CD4-positive, alpha-beta T cell treated with Interferon gamma for 1 hour (primary cell): ENCODE measurements at places on chromosomes 12 and 14.

DNA sequence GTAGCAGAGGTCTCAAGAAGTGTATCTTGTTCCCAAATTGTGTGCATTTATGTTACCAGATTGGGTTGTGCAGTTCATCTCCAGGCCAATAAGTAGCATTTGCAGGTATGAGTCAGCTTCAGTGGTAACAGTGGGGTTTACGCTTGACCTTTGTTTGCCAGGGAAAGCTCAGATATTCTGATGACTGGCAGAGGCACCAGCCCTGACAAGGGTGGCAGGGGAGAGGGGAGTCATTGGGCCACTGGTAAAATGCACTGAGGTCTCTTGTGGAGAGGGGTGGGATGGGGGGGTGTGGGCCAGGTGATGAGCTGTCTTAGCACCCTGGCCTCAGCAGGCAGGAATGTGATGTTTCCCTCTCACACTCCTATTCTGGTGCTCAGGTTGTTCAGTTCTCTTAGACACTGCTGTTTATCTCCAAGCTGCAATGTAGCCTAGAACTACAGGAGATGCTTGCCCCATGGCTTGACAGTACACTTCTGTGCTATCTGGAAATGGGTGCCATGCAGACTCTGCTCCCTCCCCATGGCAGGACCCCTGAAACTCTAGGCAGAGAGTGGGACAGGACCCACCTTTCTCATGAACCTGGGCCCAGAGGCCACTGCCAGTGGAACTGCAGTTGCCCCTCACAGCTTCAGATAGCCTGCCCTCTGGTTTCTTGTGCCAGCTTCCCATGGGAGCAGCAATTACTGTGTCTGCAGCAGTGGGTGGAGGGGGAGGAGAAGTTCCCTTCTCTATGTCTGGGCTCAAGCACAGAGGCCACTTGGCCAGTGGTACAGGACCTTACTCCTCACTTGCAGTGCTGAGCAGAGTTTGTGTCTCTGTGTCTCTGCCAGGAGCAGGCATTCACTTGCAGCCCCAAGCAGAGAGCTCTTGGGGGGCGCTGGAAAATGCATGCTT, 31.9 kb downstream of the USP15 start:
- DNase-seq = no peak

- DNase-seq = no peak
Observed at GRCh38 chr14:51442513-51443175, 202.6 kb downstream of the TMX1 start.

DNA sequence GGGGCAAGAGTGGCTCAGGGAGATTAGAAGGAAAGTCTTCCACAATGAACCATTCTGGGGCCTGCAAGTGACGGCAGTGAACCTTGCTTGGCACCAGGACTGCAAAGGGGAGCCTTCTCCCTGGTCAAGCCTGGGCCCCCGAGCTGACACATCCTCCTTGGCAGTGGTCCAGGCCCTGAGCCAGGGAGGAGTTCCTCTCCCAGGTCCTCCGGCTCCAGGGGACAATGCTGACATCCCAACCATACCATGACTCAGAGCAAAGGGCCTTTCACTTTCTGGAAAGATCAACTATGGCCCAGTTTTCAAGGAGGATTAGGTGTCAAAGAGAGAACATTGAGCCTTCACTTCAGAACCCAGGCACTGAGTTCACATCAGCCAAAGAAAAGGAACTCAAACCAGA, 756.5 kb upstream of the TBX3 start:
- DNase-seq = no peak

DNA sequence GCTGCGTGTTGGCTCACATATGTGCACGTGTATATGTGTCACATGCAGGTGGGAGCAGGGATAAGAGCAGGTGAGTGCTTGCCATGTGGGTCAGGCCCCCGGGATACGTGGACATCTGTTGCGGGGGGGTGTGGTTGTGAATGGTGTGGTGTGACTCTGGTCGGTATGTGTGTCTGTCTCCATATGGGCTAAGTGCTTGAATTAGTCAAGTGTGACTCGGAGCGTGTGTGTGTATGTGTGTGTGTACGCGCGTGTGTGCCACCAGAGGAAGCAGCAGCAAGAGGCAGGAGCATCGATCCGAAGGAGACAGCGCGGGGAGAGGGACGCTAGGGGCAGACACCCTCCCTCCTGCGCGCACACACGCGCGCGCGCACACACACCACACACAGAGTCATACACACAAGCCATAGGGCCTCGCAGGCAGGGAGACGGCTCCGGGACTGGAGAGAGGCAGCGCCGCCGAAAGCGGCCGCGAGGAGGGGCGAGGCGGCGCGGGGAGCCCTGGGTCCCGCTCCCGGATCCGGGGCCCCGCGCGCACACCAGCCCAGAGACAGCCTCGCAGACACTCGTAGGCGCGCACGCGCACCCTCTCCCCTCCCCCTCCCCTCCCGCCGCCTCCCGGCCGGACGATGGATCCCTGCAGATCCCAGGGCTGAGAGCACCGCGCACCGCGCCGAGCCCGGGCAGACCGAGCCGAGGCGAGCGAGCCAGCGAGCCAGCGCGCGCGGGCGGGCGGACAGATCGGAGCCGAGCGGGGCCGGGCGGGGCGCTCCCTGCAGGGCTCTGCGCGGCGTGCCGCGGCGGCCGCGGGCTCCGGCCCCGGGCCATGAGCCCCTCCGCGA, at the start of gene ASIC1:
ASIC1 (plus strand) TSS at position 597 of the 842 bp plus-strand sequence. CDS start 1,171 bp downstream, outside the sequence.
- peak; percentile 40 for DNase-seq

GRCh38 chr14:100815478-100816285, 10.2 kb upstream of the MEG3 start:
- DNase-seq = no peak

DNA sequence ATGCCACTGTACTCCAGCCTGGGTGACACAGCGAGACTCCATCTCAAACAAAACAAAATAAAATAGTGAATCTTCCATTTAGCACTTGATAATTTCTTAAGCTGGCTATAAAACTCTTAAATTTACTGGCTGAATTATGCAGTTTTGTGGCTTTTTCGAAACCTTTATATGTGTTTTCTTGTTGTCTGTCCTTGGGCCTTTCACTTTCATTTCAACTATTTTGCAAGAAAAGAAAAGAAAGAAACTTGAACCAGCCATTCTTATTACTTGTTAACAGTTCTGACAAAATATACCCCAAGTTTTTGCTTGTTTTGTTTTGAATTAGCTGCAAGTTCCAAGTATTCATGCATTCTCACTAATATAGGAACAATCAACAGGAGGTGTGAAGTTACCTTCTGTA, 42.8 kb downstream of the PRICKLE1 start:
- no peak for DNase-seq

- peak; percentile 45 for DNase-seq
Observed at GRCh38 chr14:106883218-106883692, 1356.9 kb downstream of the TMEM121 start.

DNA sequence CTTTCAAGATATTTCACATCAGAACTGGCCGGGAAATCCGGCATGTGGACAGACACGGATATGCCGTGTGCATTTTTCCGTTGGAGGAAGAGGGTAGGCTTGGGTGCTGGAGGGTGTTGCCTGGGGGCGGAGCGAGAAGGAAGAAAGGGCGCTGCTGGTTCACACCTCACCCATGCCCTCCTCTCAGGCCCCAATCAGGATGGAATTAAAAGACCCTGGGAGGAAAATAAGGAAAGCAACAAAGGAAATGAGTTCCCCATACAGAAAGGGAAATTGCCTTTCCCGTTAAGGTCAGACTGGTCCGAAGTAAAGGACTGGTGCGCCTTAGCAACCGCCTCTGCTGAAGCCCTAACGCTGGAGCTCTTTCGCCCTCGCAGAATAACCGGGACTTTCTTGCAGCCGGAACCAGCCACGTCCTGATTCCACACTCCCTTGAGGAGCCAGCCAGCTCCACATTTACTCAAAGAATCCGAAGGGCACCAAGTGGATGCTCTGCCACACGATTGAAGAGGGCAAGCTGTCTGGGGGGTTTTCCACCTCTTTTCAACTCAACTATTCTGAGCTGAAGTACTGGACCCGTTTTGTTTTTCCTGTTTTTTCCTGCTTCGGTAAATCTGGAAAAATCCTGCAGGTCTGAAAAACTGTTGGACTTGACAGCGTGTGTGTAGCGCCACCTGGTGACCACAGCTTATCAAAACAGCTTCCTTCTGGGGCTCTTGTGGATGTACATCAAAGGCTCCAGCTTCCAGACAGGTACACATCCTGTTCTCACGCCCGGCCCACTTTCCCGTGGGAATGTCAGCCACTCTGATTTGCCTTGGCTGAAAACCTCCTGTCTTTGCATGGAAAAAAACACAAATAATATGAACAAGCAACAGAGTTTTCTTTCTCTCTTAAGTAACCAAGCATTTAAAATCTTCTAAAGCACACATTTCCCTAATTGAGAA, 37.6 kb upstream of the BCL2L14 start:
- peak; percentile 65 for DNase-seq

DNA sequence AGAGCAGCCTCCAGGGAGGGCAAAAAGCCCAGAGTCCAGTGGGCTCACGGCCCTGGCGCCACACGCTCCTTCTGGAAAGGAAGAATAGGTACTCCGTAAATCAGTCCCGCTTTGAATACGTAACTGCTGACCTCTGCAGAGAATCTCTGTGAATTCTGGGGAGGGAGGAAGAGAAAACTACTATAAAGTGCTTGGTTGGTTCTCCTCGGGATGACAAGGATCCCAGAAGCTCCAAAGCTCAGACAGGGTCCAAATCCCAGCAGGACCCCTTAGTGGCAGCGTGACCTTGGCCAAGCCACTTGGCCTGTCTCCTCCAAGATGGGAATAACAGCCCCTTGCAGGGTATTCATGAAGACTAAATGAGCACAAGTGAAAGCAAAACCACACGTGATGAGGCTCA, 31.7 kb downstream of the ANO2 start:
- no peak for DNase-seq

DNA sequence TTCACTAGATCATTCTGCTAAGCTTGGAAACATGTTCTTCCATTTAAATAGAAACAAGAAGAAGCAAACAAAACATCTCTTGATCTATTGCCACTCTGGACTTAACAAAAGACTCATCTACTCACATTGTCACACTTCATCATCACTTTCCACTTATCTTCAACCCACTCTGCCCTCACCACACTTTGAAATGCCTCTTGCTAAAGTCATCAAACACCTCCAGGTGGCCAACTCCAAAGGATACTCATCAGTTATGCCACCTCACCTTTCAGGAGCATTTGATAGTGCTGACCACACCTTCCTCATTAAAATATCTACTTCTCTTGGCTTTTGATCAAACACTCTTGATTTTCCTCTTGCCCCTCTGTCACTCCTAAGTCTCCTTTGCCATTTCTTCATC, 7.2 kb downstream of the EFCAB11 start:
- DNase-seq = no peak

DNA sequence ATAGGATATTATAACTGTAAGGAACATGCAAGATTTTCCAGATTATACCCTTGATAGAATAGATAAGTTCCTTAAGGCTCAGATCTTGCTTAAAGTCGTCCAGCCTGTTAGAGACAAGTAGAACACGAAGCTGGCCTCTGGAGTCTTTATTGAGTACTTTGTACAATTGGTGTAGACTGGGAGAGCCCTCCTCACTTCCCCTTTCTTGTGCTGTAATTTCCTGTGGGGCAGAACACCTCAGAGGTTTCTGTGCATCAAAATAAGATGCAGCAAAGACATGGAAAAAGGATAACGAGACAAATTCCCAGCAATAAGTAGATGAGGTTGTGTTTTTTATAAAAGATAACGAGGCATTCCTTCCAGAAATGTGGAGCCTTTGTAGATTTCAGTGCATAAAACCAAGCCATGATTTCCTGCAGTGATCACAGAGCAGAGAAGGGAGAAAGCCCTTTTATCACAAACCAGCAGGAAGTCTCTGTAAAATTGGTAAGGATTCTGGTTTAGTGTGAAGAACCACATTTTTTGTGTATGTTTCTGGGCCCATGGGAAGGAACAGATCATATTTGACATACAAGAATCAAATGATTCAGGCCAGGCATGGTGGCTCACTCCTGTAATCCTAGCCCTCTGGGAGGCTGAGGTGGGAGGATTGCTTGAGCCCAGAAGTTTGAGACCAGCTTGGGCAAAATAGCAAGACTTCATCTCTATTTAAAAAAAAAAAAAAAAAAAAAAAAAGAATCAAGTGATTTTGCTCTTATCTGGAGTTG, 18.0 kb downstream of the GPRC5A start:
- DNase-seq = no peak

DNA sequence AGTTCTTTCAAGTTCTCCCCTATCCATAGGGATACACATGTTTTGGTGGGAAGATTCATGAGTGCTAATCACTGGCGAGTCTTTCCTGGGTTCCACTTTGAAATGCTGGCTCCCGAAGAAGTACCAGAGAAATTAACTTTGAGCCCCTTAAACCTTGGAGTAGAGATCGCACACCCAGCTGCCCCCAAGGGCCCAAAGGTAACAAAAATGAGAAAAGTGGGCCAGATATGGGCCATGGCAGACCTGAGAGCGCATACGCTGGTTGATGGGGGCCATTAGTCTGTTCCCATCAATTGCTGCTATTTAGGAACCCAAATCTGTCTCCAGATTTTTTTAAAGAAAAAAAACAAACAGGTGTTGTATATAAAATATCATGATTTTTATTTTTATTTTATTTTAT, 2.1 kb downstream of the GSTZ1 start:
- no peak for DNase-seq

DNA sequence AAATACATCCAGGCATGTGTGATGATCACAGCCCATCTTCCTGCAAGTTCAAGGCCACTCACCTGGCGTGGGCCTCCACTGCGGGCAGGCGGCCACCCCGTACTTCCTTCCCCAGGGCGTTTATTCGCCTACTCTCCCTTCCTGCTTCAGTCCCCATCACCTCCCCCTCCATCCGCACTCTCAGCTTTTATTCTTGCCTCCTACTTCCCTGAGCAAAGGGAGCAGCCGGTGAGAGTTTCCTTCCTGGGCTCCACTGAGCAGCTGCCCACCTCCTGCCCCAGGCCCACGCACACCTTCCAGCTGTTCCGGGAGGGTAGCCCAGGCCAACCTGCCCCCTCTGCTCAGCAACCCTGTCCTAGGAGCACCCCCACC, 4.1 kb downstream of the CYP46A1 start:
- no peak for DNase-seq

- no peak for DNase-seq
Observed at GRCh38 chr14:102215071-102215470, 75.4 kb downstream of the WDR20 start.

- DNase-seq = no peak
Observed at GRCh38 chr14:88563845-88564244, 1.0 kb downstream of the ZC3H14 start.

DNA sequence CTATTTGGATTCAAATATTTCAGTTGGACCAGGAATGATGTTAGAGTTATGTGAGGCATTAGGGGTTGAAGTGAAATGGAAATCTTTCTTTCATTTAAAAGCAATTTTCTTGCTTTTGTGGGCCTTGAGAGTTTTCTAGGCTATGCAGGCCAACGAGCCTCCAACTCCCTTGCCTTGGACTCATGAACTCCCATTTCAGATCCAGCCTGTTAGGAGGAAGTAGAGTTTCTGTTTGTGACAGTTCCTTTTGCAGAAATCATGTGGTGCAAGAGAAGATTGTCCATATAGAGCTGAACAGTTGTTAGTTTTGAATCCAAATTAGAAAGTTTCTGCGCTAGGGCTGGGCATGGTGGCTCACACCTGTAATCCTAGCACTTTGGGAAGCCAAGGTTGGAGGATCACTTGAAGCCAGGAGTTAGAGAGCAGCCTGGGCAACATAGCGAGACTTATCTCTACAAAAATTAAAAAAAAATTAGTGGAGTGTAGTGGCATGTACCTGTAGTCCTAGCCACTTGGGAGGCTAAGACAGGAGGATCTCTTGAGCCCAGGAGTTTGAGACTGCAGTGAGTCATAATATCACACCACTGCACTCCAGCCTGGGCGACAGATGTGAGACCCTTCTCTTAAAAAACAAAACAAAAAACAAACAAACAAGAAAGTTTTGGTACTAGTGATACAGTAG, 47.3 kb upstream of the MED13L start:
- no peak for DNase-seq
